Naive B cell (primary cell): ENCODE measurements at places on chromosomes 6 and 20.

GRCh38 chr6:146878168-146878951 lies 279.6 kb downstream of the ADGB start:
- no peak for DNase-seq

DNA sequence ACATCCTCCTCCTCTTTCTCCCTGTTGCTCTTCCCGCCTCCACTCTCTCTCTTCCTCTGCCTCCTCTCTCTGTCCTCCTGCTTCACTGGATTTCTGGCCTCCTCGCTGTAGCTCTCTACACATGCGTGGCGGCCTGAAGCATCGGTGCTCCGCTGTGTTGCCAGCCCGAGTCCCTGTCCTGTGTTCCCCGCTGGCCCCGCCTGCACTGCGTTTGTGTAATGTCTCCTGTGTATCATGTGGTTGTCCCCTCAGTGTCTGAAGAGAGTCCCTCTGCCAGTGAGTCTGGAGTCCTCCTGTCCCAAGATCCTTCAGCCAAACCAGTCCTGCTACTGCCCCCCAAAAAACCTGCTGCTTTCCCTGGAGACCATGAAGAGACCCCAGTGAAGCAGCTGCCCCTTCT lies 143.8 kb downstream of the TBC1D7 start:
- DNase-seq, result no peak

DNA sequence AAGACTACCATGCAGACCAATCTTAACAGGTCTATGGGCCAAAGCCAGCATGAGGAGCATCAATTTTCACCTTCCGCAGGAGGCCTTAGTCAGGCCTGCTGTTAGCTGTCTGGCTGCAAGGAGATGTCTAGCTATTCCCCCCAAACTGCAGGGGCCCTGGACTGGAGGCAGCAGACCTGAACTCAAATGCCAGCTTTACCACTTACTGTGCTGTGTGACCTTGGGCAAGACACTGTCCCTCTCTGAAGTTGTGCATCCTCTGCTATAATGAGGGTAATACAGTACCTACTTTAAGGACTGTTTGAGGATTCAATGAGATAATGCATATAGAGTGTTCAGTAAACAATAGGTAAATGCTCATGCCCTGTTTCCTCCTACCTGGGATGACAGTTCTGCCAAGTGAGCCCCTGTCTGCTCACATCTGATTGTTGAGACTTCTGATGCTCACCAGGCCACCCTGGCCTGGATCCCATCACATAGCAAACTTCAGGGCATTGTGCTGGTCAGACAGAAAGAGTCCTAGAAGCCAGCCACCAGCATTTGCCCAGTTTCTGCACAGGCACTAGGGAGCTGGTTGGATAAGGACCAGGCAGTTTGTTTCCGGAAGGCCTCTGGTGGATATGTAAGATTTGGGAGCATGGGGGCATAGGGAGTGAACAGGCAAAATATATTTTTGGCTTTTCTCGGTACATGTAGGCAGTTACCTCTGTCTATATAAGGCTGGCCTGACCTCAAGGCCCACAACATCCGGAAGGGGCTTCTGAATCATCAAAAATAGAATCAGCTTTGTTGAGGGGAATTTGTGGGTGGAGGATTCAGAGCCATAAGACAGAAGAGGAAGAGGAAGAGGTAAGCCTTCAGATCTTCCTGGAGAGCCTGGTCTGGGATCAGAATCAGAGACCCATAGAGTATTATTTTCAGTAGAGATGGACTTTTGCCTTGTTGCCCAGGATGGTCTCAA lies 2.3 kb upstream of the OCSTAMP start:
- DNase-seq, result peak; percentile 11

- DNase-seq, result peak; percentile 34
Measured at GRCh38 chr20:50569864-50570836, 60.0 kb downstream of the PTPN1 start.

DNA sequence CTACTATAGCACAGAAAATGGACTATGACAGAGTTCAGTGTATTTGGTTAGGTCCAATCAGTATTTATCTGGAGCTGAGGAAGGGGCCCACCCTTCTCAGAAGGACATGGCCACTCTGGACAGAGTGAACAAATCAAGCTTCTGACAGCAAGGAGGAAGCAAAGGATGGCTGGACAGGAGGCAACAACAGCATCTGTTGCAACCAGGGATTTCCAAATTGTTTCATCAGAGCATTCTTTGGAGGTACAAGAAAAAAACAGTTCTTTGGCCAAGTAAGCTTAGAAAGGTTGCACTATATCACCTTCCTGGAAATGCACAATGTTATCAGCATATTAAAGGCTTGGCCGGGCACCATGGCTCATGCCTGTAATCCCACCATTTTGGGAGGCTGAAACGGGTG lies 118.7 kb upstream of the SLC22A16 start:
- no peak for DNase-seq

- no peak for DNase-seq
Measured at GRCh38 chr6:10404799-10405512, 9.9 kb downstream of the TFAP2A start.

GRCh38 chr20:17875106-17875980 lies 93.3 kb downstream of the SNX5 start:
- DNase-seq, result no peak

DNA sequence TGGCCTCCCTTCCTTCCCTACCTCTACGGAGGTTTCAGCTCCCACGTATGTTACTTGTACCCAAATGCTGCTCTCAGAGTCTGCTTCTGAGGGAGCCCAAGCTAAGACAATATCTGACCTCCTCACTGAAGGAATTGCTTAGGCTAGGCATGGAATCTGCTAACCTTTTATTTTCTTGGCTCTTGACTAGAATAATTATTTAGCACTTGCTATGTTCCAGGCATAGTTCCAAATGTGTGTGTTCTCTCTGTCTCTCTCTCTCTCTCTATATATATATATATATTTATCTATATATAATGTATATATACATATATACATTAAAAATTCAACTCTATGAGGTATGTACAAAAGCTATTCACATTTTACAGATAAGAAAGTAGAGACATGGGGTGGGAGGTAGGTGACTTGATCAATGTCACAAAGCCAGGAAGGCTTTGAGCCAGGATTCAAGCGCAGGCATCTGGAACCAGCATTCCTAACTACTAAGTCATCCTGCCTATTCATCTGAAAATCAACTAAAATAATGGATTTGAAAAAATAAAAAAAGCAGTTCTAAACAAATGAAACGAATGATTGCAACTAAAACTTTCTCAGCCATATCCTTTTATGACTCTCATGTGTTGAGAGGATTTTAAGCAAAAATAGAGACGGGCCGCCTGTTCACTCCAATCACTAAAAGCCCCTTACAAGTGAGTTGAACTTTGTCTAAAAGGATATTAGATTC lies 189.7 kb upstream of the JAG1 start:
- DNase-seq, result no peak

DNA sequence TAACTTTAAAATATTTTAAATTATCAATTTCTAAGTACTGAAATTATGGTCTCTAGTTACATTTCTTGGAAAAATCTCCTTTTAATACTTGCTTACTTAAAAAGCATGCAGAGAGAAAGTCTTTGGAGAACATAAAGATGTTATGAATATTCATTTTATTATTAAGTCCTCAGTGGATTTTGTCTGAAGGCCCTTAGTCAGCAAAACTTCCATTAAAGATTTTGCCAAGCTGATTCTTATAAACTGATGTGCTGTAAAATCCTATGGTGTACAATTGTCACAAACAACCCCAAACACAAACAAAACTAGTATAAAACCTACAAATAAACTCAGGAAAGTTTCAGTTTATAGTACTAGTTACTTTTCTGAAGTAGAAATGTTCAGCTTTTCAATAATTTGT lies 372.7 kb downstream of the MEI4 start:
- DNase-seq, result no peak

GRCh38 chr6:162538643-162539064 lies 188.9 kb downstream of the PRKN start:
- DNase-seq, result no peak

- DNase-seq, result no peak
Measured at GRCh38 chr20:25288291-25289181, 40.7 kb downstream of the PYGB start.

DNA sequence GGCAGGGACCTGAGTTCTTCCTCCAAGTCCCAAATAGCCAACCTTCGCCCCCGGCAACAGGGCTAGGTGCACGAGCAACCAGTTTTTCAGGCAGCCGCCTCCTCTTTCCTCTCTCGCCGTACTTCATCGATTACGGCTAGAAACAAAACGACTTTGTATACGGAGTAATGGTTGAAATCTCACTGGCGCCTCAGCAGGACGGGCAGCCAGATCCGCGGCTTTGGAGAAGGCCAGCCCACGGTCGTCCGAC lies 333 bp upstream of the SMIM13 start:
- no peak for DNase-seq

DNA sequence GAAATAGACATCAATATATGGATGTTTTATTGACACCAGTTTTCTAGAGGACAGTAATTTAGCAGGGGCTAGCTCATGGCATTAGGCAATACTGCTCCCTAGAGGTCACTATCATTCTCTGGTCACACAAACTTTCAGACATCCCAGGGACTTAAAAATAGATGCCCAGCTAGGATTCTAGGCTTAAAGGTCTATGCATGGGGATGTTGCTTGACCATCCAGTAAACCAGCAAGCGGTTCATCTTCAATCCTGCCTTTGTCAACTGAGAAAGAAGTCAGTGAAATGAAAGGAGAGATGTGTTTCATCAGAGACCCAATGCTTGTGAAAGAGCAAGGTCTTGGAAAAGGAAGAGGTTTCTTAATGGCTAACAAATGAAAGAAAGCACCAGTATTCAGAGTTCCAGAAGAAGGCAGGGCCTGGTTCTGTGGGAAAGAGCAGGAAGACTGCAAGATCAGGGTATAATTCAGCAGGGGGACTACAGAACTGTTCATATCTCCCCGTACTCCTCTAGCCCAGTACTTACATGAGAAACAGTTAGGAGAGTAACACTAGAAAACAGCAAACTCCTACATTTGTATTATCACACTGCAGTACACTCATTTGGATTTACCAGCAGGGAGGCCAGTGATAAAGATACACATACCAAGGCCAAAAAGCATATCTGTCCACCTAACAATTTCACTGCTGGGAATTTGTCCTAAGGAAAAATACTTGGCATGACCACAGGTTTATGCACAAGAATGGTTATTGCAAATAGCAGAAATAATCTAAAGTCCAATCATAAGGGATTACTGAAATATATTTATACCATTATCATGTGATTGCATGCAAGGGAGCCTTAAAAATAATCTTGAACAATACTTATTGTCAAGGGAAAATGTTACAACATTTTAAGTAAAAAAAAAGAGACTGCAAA lies 151.4 kb upstream of the LAMA2 start:
- DNase-seq, result no peak

GRCh38 chr20:35192118-35192872 lies 20.4 kb downstream of the PROCR start:
- DNase-seq, result no peak

DNA sequence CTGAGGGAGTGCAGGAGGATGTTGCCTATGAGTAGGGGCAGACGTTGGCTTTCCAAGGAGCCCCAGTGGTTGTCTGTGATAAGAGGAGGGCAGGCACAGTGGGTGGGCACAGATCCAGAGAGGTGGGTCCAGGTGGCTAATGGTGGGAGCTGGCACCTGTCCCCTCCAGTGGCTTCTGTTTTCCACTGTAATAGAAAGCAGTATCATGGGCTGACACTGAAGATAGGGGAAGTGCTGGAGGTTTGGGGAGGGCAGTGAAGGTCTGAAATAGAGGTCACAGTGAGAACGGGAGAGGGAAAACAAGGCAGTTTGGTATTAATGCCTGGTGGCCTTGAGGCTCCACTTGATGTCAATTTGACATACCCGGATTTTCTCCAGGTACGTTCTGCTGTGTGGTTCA lies 10.5 kb upstream of the TXNDC5 start:
- no peak for DNase-seq

- no peak for DNase-seq
Measured at GRCh38 chr20:43727980-43728590, 1.3 kb upstream of the GTSF1L start.

DNA sequence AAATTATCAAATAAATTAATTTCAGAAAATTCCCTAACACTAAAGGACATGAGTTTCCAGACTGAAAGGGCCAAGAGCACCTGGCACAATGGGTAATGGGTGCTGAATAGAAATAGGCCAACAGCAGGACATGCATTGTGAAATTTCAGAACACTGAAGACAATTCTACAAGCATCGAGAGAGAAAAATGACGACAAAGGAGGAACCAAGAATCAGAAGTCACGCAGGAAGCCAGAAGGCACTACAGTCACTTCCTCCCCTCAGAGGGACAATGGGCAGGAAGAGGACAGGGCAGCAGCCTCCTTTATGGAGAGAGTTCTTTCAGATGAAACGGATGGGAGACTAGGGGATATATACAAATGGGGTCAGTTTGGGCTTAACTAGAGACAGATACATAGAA lies 29.6 kb downstream of the PCNA start:
- DNase-seq, result peak; percentile 38

DNA sequence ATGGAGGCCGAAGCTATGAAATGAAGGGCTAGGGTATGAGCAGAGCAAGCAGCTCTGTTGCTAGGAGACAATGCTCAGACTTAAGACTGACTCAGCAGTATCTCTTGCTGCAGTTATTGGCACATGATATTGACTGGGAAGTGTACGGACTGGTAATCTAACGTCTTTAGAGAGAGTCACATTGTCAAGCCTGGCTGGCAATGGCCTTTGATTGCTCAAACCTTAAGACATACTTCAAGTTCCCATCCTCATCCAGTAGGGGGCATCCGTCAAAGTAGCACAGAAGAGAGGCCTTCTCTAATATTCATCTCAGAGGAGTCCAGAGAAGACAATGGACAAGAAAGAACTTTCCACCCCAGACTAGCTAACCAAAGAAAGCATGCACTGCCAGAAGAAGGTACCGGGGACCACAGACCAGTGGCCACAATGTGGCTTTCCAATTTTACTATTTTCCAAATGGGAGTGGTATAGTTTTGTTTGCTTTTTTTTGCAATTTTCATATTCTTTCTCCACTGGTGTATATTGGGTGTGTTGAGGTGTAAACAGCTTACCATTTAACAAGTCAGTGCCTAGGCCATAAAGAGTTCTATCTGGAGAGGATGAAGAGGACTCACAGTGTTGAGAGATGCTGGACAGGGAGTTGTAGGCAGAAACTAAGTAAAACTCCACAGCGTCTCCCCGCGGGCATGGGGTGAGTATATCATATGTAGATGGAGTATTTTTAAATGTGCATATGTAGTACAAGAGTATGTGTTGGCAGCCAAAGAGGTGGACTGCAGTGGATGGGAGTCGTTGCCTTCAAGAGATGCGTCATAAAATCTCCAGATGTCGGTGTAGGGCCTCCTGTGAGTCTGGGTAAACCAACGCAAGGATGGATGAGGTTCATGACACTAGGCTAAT lies 36.7 kb downstream of the LRFN2 start:
- DNase-seq, result peak; percentile 7

GRCh38 chr20:10157549-10157948 lies 61.1 kb upstream of the SNAP25 start:
- no peak for DNase-seq
